GM06990 (cell line): ENCODE measurements at places on chromosomes 12 and 14.
A peak's percentile ranks its signal among the peaks of the same experiment; 100 is the strongest.

- no peak for DNase-seq
Measured at GRCh38 chr12:19841451-19841850, 402.2 kb downstream of the AEBP2 start.

- DNase-seq: no peak
Measured at GRCh38 chr12:10739157-10740118, 16.3 kb upstream of the YBX3 start.

GRCh38 chr14:42944284-42944683, 1337.6 kb downstream of the LRFN5 start:
- no peak for DNase-seq

GRCh38 chr14:54788701-54789100, 113.9 kb downstream of the GCH1 start:
- no peak for DNase-seq

- DNase-seq: no peak
Measured at GRCh38 chr14:99981806-99982205, 83.4 kb upstream of the EVL start.

DNA sequence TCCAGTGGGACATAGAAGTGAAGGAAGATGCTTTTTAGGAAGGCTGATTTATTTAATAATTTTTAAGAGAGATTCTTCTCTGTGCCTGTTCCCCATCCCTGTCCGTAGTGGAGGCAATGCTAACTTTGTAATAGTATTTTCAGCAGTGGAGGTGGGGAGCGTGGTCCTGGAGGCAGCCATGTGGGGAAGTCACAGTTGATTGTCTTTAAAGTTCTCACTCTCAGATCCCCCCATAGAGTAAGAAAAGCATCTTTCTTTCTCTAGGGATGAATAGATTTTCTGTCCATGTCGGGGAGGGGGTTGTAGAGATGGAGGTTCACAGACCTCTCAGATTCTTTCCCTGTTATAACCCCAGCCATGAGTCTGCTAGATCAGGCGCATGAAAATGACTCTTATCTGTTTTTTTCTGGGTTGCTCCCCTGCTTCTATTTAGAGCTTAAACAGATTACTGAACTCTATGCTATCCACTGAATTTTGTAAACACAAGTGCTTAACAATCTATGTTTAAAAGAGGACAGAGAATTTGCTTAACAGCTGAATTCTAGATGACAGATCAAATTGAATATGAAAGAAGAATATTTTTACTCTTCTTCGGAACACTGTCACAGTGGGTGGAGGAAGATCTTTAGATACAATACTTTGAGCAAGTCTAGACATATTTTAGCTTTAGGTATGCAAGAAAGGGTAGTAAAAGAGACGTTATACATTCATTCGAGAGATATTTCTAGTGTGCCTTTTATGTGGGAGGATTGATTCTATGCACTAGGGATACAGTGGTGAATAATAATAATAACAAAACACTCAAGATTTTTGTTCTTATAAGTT, 25.3 kb downstream of the TMEM117 start:
- DNase-seq: no peak

- DNase-seq: no peak
Measured at GRCh38 chr14:75147423-75148071, 20.7 kb upstream of the NEK9 start.

GRCh38 chr12:26401874-26402273, 206.5 kb downstream of the SSPN start:
- no peak for DNase-seq

DNA sequence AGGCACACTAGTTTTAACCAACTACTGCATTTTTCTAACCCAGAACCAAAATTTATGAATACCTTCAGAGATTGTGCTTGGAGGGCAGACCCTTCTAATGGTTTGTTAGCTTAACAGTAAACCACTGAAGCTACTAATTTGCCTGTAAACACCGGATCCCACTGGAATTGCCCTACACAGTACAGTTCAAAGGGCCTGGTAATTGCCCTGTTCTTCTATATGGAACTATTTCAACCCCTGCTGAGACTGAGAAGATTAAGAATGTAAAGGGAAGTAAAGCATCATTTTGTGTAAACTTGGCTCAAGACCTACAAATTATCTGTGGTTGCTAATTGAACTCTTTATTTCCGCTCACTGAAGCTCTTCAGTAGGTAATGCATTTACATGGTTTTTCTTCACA, 468.1 kb downstream of the NPAS3 start:
- no peak for DNase-seq

- no peak for DNase-seq
Measured at GRCh38 chr14:68510201-68511128, 282.4 kb downstream of the ZFP36L1 start.

DNA sequence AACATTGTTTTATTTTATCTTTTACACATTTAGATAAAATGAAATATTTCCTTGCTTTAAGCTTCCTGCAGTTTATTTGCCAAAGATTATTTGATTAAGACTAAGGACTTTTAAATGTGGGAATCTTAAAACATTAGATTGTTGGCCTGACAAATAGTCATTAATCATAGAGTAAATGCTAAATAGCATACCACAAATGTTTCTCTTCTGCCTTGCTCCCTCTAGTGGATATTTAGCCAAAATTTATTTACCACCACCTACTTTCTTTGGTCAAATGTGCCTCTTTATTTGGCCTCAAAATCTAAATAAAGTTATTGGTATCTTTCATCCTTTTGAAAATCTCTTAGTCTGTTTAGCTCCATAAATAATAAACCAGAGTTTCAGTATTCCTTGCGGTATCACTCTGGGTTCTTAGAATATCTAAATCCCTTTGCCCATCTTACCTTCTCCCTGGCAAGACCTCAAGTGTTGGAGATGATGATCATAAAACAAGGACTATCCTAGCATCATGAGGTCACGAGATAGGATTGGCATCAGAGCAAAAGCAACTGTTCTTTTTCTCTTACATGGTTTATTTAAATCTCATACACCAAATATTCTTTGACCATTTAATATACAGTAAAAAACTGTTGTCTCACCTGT, 150.6 kb upstream of the AEBP2 start:
- DNase-seq: no peak

DNA sequence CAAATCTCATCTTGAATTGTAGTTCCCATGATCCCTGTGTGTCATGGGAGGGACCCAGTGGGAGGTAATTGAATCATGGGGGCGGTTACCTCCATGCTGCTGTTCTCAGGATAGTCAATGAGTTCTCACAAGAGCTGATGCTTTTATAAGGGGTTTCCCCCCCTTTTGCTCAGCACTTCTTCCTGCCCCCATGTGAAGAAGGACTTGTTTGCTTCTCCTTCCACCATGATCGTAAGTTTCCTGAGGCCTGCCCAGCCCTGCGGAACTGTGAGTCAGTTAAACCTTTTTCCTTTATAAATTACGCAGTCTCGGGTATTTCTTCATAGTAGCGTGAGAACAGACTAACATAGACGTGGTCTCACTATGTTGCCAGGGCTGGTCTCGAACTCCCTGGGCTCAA, 56.1 kb upstream of the EIF5 start:
- no peak for DNase-seq

DNA sequence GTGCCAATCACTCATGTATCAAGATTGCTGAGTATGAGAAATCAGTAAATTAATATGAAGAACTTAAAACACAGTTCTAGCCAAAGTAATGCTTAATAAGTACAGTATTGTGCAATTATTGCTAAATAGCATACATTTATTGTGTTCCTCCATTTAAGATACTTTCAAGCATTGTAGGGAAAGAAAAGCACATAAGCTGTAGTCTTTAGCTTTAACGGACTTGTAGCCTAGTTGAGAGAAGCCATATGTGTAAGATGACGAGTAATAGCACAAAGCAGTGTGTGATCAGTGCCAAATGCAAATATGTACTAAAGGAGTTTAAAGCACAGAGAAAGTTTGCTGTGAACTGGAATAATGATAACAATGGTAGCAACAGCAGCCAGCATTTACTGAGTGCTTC, 38.1 kb downstream of the ETV6 start:
- no peak for DNase-seq

DNA sequence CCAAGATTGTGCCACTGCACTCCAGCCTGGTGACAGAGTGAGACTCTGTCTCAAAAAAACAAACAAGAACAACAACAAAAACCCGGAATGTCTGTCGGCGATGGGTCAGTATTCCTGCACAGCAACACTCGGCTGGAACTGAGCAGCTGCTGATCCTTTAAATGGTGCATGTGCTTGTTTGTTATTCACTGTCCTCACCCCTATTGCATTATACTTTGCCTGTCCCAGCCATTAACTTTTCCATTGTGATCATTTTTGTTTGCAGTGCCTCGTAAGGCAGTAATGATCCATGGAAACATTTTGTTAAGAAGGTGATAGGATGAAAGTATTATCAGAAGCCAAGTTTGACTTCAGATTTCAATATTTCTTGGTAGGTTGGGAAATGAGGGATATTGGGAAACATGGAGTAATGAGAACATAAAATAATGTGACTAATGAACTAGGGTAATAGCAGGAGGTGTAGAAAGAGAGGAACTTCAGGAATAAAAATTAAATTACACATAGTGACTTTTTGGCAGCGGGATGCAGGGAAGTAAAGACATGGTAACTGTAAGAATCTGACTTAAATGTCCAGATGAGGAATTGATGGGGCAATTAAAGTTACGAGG, 6.1 kb downstream of the ACSS3 start:
- no peak for DNase-seq

- no peak for DNase-seq
Measured at GRCh38 chr14:100655741-100656085, 68.5 kb upstream of the BEGAIN start.

DNA sequence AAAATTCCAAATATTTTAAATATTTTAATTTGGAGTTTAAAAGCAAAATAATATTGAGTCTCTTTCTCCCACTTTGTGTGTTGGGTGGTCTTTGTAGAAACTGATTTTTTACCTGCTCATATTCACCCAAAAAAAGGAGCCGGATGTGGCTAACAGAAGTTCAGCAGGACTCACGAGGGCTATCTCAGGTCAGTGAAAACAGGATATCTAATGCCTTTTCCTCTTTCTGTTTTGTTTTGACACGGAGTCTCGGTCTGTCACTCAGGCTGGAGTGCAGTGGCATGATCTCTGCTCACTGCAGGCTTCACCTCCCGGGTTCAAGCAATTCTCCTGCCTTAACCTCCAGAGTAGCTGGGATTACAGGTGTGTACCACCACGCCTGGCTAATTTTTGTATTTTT, 30.8 kb downstream of the COA8 start:
- peak; percentile 39 for DNase-seq

GRCh38 chr14:45787167-45787566, 534.2 kb upstream of the MIS18BP1 start:
- DNase-seq: no peak

DNA sequence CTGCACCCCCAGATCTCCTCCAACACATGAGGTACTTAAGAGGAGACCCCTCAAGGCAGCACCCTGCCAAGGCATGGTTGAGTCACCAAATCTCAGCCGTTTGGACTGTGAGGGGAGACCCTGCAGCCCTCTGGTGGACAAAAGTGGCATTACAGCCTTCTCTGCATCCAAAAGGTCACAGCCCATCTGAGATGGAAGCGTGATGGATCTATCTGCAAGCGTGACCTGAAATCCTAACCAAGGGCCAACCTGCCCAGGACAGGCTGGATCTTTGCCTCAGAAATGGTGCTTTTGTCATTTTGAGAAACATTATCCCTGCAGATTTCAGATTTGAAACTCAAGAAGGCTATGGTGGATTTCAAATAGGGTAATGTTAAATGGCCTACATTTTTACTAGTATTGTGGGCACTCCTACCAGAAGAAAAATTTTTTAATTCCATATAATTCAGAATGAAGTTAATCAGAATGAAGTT, 23.7 kb upstream of the DHRS4 start:
- DNase-seq: peak; percentile 22

GRCh38 chr12:6264402-6265037, 46.0 kb upstream of the PLEKHG6 start:
- DNase-seq: no peak

GRCh38 chr12:96026331-96026730, 9.1 kb downstream of the LTA4H start:
- no peak for DNase-seq

GRCh38 chr14:99744199-99744872, 48.9 kb upstream of the EML1 start:
- no peak for DNase-seq

GRCh38 chr14:22065347-22065746, 391.7 kb upstream of the OR4E1 start:
- DNase-seq: no peak

DNA sequence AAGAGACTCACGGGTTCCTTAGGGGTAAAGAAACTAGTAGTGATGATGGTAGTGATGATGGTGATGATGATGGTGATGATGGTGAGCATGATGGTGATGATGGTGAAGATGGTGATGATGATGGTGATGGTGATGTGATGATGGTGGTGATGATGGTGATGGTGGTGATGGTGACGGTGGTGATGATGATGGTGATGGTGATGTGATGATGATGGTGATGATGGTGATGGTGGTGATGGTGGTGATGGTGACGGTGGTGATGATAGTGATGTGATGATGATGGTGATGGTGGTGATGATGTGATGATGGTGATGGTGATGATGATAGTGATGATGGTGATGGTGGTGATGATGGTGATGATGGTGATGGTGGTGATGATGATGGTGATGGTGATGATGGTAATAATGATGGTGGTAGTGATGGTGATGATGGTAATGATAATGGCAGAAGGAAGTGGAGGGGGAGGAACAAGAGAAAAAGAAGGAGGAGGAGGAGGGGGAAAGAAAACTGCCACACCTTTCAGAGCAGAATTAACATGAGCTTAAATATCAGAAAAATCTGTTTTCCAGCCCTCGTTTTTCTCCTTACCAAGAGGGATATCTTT, 85.5 kb downstream of the FZD10 start:
- DNase-seq: no peak

DNA sequence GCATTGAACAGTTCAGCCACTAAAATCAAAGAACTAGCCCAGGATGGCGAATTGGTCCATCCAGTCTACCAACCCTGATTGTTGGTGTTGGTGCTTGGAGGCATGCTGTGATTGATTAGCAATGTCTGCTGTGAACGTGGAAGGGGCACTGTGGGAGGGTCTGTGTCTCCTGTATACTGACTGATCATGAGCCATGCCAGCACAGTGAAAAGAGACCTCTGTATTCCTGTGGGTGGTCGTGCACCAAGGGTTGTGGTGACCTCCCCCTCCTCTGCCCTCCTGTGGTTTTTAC, 63.0 kb upstream of the DLK1 start:
- no peak for DNase-seq

GRCh38 chr14:90900476-90901083, 84.3 kb upstream of the TTC7B start:
- DNase-seq: no peak

DNA sequence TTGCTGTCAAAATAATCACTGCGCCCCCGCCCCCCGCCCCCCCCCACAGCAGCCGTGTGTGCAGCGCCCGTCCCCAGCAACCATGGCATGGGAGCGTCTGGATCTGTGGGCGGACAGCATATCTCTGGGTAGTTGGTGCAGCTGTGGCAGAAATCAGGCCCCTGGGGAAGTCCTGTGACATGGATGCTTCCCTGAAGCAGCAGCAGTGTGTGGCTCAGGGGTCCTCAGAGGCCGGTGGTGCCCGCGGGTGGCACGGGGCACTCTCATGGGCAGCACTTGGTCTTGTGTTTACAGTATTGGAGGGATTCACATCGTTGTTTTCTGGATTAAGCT, 19.2 kb downstream of the XRCC3 start:
- DNase-seq: no peak
